Hematopoietic multipotent progenitor cell treated with erythropoietin and hydrocortisone succinate and interleukin-3 and kit ligand, for 6 days (in vitro differentiated cells): ENCODE measurements at places on chromosomes 4 and X.

GRCh38 chr4:180909279-180909678 lies 1333.9 kb upstream of the TENM3 start:
- peak; percentile 12 for DNase-seq

GRCh38 chr4:156496797-156497196 lies 474.8 kb downstream of the PDGFC start:
- DNase-seq = no peak

GRCh38 chrX:100829730-100830129 lies 9.5 kb downstream of the CSTF2 start:
- DNase-seq = no peak

DNA sequence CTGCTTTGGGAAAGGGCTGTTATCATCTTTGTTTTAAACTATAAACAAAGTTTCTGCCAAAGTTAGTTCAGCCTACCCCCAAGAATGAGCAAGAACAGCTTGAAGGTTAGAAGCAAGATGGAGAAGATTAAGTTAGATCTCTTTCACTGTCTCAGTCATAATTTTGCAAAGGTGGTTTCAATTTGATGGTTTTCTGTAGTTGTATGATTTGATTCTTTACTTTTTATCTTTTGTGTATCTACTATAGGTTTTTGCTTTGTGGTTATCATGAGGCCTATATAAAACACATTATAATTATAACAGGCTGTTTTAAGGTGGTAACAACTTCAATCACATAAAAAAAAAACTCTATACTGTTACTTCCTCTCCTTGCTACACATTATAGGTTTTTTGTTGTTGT lies 35.4 kb upstream of the ALG13 start:
- DNase-seq = no peak

DNA sequence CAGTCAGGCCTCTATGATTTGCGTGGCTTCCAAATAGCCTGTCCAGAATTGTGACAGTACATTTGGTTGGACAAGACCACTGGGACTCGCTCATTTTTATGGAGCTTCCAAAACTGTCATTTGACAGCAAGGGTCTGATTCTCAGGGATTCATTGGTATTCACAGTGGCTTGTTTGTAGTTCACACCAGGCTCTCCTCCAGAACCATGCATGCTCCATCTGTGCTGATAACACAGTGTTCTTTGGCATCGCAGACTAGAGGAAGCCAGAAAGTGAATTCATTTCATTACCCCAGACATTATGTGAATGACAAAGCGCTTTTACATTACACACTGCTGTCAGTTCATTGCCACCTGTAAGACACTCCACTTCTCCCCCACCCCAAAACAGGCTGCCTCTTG lies 208.3 kb downstream of the ARHGAP10 start:
- peak; percentile 22 for DNase-seq

DNA sequence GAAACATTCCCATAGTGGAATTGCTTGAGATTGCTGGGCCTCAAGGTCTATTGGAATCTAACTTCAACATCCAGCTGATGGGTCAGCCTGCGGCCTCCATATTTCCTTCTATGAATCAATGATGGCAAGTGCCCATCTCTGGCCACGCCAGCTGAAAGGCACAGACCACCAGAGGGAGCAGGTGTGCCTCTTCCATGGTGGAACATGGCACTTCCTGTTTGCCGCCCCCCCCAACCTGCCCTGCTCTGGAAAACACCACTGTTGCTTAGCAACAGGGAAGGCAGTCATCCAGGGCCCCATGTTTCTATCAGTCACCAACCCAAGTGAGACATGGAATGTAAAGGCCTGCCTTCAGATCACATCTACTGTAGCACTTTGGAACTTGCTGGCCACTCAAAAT lies 11.6 kb downstream of the PAGE4 start:
- DNase-seq = peak; percentile 75

- DNase-seq = no peak
Measured at GRCh38 chr4:19438233-19438632, 813.5 kb upstream of the SLIT2 start.

- peak; percentile 75 for DNase-seq
Measured at GRCh38 chr4:152935143-152935542, 980 bp upstream of the FHDC1 start.

GRCh38 chr4:122540838-122541237 lies 80.0 kb downstream of the IL21 start:
- DNase-seq = no peak

DNA sequence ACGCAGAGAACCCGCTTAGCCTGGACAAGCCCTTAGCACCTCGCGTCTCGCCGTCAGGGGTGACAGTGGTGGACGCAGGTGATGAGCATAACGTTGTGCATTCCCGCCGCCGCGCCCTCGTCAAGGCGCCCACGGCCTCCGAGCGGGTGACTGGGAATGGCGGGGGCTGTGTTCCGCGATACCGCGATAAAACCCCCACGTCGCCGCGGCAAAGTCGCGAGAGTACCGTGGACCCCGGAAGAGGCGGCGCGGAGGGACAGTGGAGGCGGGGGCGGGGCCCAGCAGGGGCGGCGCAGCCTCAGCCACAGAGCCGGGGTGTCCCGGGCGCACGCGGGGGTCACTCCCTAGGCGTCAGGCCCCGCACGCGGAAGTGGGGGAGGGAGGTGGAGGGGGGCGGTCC lies 53.8 kb downstream of the ZFYVE28 start:
- peak; percentile 72 for DNase-seq

- peak; percentile 49 for DNase-seq
Measured at GRCh38 chr4:5399790-5400421, 308.5 kb downstream of the EVC2 start.

DNA sequence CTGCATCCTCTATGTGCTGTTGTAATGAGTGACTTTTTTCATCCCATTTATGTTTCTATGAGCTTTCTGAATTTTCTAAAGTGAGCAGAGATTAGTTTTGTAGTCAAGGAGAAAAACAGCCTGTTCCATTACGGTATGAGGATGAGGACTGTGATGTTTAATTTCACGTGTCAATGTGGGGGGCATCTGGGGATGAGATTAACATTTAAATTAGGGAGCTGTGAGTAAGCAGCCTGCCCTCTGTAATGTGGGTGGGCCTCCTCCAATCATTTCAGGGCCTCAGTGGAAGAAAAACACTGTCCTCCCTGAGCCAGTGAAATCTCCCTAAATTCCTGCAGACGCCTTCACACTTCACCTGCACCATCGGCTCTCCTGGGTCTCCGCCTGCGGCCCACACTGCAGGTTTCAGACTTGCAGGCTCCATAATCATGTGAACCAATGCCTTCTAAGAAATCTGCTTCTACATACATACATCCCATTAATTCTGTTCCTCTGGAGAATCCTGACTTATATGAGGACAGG lies 121.7 kb downstream of the AFAP1 start:
- DNase-seq = no peak

DNA sequence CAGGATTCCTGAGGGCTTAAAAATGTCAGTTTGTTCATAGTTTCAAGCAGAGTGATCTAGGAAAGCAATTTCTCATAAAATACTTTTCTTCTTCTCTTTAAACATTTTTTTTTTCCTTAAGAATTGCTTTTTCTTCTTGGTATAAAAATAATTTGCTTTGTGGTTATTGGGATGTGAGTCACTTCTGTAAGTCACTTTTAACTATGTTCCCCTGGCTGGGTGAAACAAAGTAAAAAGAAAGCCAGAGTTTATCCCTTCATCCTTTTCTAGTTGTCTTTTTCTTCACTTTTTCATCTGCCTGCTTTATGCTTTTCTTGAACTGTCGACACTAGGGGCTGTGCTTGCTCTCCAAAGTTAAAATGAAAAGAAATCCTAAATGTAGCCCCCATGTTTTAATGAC lies 33.5 kb downstream of the ARSJ start:
- no peak for DNase-seq

DNA sequence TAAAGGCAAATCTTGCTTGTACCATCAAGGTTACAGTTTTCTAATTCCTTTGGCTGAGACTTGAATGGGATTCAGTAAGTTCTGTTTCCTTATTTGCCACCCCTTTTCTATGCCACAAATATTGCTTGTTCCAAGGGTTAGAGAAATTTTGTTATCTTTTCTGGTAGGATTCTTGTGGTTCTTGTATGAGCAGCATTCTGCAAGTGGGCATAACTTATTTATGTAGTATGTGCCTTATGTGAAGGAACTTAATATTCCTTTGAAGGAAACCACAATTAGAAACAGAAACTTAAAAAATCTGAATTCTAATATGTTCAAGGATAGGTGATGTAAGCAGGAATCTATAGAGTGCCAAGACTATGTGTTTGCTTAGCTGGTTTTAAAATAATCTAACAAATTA lies 53.1 kb upstream of the TSPAN5 start:
- DNase-seq = no peak

GRCh38 chr4:79688691-79689090 lies 280.7 kb upstream of the GK2 start:
- DNase-seq = no peak

DNA sequence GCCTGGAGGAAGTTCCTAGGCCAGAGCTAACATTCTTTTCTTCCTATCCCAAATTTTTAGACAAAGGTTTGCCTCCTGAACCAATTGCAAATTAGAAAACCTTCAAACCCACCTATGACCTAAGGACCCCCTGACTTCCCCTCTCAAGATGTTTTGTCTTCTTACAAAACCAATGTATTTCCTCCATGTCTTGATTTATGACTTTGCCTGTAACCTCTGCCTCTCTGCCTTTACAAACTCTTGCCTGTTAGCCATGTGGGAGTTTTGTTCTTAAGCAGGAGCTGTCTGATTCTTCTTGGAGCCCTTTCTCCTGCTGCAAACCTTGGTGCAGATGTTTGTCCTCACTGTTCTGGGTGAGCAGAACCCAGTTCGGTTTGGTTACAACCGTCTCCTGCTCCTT lies 222.3 kb upstream of the BOD1L1 start:
- DNase-seq = no peak

DNA sequence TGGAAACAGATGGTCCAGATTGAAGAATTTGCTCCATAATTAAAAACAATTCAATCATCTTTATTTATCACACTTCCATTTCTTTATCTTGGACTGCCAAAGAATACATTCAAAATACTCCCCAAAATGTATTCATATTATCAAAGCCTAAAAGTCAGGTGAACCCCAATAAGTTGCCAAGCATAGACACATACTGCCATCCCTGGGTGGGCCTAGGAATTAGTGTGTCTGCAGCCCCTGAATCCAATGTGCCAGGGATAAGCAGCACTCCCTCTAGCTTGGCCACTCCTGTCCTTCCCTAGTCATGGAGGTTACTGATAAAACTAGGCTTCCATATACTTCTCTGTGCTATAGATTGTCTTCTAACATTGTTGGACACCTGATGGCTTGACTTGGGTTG lies 199.9 kb downstream of the TENM3 start:
- DNase-seq = no peak

DNA sequence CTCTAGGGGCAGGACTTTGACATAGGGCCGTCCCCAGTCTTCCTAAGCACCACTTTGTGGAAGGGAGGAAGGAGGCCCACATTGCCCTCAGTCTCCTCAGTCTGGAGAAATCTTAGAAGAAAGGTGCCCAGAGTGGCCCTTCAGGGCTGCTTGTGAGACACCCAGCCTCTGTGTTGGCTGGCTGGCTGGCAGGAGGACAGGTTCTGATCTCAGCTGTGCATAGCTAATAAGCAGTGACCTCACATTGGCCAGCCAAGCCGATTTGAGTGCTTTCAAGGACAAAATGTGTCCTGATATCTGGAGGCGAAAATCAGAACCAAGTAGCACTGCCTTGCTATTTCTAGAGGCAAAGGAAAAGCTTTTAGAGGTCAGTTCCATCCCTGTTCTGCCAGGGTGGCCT lies 211.5 kb downstream of the BCOR start:
- no peak for DNase-seq

DNA sequence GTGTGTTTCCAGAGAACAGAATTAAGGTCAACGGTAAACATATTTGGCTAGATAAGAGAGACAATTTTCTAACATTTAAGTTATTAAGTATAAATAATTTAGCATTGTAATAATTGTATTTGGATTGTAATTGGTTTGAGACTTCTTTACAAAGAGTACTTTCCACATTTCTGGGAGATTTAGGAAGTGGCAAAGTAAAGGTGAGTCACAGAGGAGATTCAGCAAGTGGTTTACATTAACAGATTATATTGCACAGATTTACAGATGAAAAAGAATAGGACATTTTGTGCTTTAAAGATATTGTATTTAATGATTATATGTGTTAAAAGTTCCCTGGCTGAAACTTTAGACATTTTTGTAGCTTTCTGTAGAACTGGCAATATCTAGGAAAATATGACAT lies 584.4 kb upstream of the AADAT start:
- no peak for DNase-seq

DNA sequence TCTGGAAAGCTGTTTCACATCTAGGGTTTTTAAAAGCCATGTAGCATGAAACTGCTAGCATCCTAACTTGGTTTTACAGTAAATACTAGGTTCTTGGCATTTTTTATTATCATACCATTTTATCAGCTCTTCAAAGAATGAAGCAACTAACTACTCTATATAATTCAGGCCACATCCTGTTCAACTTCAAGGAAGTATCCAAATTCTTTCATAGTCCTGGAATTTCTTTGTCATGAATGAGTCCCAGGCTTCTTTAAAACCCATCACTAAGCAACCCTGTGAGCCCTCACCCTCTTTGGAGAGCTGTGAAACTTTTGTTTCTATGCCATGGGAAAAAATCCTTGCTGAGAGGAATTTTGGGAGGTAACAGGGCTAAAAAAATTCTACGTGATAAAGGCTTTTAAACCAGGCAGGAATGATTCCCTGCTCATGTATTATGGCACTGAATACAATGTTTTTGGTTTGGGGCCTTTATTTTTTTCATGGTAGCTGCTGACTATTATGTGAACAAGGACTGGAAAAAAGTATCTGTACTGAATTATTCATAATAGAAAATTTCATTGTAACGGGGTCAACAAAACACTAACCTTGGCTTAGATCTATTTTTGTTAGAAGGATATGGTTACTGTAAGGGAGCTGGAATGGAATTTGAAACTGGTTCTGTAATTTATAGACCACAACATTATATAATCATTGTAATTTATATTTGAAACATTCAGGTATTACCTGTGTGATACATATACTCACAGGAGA lies 164.9 kb downstream of the DCTD start:
- DNase-seq = no peak

GRCh38 chr4:118843237-118843636 lies 7.3 kb upstream of the SEC24D start:
- no peak for DNase-seq

DNA sequence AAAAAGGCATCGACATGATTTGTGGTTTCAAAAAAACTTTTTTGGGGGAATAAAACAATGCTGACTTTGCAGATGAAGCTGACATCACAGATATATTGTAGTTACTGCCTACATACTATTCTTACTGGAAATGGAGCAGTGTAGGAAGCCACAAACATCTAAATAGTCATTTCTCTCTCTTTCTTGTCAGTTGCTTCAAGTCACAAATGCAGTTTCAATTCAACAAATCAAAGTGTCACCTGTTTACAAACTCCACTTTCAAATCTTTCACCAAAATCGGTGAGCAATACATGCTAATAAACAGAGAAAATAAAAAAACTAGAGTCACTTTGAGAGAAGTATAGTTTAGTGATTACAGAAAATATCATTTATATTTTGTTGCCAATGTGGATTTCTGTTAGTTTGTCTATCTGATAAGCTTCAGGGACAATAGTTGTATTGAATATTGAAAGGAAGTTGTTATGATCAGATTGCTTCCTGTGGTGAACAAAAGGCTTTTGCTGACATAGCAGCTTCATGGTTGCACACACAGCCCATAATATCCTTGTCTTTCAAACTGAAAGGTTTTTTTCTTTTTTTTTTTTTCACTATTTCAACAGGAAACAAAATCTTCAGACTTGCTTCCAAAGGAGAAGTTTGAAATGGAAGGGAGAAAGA lies 49.7 kb upstream of the PTPN13 start:
- DNase-seq = no peak
